ENCODE measurements at places on chromosomes 3 and 15.

DNA sequence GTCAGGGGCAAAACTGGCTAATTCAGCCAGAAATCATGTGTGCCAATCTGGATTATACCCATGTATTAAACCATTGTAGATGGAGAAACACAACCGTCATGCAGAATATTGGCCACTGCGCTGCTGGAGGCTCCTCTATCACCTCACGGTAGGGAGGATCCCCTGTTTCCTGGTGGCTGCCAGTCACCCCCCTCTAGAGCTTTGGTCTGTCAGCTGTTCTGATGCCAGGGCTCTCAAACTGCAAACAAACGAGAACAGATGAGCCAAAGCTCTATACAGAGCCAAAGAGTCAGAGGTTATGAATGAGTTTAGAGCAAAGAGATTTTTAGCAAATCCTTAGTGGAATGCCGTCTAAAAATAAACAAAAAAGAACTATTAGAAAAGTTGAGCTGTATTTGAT, 62.5 kb downstream of the IL20RB start:
- H3K27me3 ChIP-seq = no peaks in the 10 kb centered on the region
- no peaks in the 10 kb centered on the region for H3K4me1 ChIP-seq
- H3K4me3 ChIP-seq = no peak overlapping the region
- H3K36me3 ChIP-seq = no peaks in the 10 kb centered on the region

DNA sequence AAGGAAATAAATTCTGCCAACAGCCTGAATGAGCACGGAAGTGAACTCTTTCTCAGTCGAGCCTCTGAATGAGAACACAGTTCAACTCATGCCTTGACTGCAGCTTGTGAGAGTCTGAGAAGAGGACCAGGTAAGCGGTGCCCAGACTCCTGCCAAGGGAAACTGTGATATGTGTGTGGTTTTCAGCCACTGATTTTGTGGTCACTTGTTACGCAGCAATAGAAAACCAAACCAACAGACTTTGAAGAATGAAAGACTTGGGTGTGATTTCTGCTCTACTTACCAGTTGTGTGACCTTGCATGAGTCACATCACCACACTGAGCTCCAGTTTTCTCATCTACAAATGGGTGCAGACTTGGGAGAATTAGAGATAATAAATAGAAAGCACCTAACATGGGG, 30.6 kb upstream of the FAM107A start:
- H3K4me3 ChIP-seq = no peak overlapping the region
- H3K27ac ChIP-seq = no peak overlapping the region
- DNase-seq = no peak
- H3K36me3 ChIP-seq = no peaks in the 10 kb centered on the region
- peaks cover 38% of the 10 kb centered on the region for H3K27me3 ChIP-seq

GRCh38 chr3:13827699-13828098, 52.2 kb downstream of the WNT7A start:
- no peaks in the 10 kb centered on the region for H3K36me3 ChIP-seq

DNA sequence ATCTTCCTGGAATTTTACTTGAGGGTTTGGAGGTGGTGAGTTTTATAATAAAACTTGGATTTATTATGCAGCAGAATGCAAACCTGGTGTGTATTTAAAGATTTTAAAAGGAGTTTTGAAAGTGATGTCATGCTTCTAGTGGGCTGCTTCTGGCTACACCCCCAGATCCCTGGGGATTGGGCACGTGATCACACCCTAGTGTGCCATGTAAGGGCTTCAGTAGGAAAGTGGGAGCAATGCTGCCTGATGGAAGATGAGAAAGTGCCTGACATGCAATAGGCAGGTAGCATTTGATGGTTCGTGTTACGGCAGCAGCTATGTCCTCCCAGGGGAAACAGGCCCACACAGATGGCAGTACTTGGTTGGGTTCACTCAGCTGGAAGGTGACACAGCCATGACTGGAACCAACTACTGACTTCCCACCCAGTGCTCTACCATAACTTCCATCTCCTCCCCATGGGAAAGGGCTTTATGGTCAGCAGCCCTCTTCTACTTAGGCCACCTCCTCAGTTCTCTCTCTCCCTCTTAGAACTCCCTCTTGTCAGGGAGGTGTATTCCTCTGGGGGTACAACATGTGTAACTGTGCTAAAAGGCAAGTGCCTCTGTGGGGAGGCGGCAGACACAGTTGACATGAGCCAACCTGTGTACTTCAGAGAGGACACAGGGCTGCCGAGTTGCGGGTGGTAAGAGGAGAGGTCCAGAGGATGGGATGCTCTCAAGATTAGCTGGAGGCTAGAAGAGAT, 5.6 kb downstream of the ITPKA start:
- peaks cover 41% of the 10 kb centered on the region for H3K27me3 ChIP-seq
- peak overlapping the region; percentile 64 for H3K4me3 ChIP-seq
- no peak overlapping the region for H3K27ac ChIP-seq
- DNase-seq = no peak

GRCh38 chr3:40504636-40505430, 1.0 kb upstream of the ZNF620 start:
- no peaks in the 10 kb centered on the region for H3K27me3 ChIP-seq
- H3K4me1 ChIP-seq = peaks cover 12% of the 10 kb centered on the region
- no peaks in the 10 kb centered on the region for H3K36me3 ChIP-seq
- H3K27ac ChIP-seq = no peak overlapping the region
- peak overlapping the region; percentile 98 for H3K4me3 ChIP-seq

GRCh38 chr3:111218615-111219014, 147.0 kb downstream of the NECTIN3 start:
- no peak overlapping the region for H3K27ac ChIP-seq
- H3K27me3 ChIP-seq = no peaks in the 10 kb centered on the region
- DNase-seq = no peak
- H3K4me1 ChIP-seq = no peaks in the 10 kb centered on the region
- no peak overlapping the region for H3K4me3 ChIP-seq
- no peaks in the 10 kb centered on the region for H3K36me3 ChIP-seq

DNA sequence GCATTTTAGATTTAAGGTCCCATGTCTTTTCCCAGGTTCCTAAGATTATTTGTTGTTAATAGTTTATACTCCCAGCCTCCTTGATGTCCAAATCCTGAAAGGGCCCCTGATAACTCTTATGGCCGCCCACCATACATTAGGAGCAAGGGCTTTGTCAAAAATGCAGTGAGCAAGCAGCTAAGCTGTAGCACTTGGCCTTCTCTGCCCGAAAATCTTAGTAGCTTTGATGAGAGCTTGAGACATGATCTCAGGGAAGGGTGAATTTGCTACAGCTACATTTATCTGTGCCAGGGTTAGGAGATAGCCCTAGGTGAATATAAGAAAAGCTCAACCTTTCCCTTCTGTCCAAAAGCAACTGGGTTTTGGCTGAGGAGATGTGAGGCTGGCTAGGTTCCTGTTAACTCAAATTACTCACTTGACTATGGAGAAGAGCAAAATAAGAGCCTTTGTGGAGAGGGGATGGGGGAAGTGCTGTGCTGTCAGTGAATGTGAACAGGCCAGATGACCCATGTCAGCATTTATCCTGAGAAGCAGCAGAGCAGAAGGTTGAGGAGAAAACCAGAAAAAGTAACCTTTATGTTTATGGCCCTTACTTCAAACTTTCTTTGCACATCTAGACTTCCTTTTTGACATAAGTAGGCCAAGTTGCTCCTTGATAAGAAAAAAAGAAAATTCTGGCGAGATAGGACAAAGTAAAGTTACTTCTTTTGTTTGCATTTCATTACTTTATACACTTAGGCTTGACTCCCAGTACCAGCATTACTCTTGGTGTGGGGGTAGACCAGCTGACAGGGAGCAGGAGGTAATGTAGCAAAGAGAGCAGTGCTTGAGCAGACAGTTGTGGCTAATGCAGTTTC, 21.1 kb downstream of the MAPK6 start:
- no peak for DNase-seq
- H3K27ac ChIP-seq = peak overlapping the region; percentile 49
- no peaks in the 10 kb centered on the region for H3K36me3 ChIP-seq
- peaks cover 28% of the 10 kb centered on the region for H3K4me1 ChIP-seq

DNA sequence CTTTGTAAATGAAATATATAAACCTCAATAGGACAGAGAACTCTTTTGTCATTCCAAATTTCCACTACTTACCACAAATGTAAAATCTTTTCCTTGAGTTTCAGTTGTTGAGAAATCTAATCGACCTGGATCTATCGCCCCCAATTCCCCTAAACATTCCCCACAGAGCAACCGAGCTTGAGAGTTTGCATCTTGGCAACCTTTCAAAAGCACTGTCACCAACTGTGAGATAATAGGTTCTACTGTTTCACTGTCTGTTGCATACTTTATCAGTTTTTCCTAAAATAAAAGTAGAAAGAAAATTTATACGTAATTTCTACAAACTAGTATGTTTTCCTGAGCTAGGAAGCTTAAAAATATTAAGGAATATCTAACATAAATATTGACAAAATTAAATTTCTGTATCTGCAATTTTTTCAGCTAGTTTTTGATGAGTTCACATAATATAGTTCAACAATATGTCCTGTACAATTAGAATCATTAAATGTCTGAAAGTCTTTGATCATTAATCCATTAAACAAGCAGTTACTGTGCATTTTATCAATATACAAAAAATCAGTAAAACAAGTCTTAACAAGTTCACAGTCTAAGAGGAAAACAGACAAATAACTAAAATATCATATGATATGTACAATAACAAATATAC, 54.5 kb downstream of the ATR start:
- DNase-seq = no peak
- H3K27ac ChIP-seq = no peak overlapping the region
- H3K27me3 ChIP-seq = no peaks in the 10 kb centered on the region
- H3K4me3 ChIP-seq = no peak overlapping the region

DNA sequence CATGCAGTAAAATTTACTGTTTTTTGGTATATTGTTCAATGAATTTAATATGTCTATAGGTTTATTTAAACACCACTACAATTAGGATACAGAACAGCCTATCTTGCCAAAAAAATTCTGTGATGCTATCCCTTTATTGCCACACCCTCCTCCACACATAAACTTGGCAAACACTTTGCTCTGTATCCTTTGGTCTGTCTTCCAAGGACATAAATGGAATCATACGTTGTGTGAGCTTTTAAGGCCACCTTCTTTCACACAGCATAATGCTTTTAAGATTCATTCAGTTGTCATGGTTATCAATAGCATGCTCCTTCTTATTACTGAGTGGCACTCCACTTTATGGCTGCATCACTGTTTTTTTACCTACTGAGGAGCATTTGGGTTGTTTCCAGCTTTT, 71.5 kb downstream of the CERS3 start:
- peaks cover 6% of the 10 kb centered on the region for H3K36me3 ChIP-seq
- H3K27me3 ChIP-seq = no peaks in the 10 kb centered on the region
- H3K4me1 ChIP-seq = no peaks in the 10 kb centered on the region
- no peak overlapping the region for H3K27ac ChIP-seq

DNA sequence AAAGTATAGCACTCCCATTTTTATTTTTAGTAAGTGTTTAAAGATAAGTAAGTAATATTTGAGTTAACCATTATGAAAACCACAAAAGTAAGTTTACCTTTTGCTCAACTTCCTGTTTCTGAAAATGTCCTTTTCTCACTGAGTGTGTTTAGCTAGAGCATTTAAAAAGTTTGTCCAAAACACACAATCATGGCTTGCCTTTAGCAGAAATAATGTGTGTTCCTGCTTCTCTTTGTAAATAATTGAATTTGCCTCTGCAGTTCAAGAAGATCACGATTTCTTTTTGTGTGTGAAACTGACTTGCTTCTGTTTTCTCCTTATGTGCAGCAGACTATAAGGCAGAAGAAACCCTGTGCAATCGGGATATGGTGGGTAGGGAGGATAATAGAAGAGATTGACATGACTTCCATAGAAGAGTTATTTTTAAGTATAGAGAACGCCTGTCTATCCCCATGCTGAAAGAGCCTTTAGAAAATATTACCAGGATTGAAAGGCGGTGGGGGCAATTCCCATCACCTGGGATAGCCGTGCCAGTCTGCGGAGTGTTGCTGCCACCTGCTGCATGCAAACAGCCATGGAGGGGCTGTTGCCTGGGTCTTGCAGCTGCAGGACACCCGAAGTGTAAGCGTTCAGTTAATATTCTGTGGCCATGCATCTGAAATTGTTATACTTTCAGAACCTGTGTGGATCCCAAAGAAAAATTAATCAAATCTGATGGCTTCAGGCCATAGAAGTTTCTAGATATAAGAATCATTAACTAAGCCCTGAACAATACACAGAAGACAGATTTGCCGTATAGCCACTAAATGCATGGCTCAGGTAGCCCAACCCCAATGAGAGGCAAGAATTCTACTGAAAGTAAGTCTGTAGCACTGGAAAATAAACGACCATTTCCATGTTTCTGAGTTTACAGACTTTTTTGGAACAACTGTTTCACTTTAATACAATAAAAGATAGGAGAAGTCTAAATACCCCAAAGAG, 2.4 kb upstream of the CD96 start:
- no peaks in the 10 kb centered on the region for H3K27me3 ChIP-seq
- H3K36me3 ChIP-seq = no peaks in the 10 kb centered on the region
